Fibroblast of villous mesenchyme (primary cell): ENCODE measurements at places on chromosomes 4 and X. TPM values are rescaled to one million over a fixed set of nuclear protein-coding genes. Genes with fewer than 3 reads are reported as not detected.

- no peak for DNase-seq
Measured at GRCh38 chrX:19747652-19748610, 139.5 kb downstream of the SH3KBP1 start.

The CENPVL2 gene
- total RNA-seq = not detected in 2 replicates

- DNase-seq = no peak
Measured at GRCh38 chr4:24519649-24520048, 64.7 kb downstream of the DHX15 start.

DNA sequence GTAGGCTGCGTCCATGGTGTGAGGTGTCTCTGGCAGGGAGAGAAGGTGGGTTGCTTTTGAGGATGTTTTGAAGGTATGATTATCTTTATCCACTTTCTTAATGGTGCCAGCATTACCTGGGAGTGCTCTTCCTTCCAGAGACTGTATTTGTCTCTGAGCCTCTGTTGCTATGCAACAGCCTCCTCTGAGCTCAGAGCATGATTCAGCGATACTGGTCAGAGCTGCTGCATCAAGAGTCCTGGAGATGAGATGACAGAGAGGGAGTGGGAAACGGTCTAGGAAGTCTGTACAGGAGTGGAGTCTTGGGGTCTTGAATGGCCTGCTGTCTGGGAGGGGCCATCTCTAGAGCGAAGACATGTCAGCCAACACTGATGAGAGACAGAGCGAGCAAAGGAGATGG lies 104.4 kb upstream of the RAB40AL start:
- DNase-seq = peak; percentile 38

- peak; percentile 5 for DNase-seq
Measured at GRCh38 chr4:138775890-138776289, 239.7 kb upstream of the NOCT start.

DNA sequence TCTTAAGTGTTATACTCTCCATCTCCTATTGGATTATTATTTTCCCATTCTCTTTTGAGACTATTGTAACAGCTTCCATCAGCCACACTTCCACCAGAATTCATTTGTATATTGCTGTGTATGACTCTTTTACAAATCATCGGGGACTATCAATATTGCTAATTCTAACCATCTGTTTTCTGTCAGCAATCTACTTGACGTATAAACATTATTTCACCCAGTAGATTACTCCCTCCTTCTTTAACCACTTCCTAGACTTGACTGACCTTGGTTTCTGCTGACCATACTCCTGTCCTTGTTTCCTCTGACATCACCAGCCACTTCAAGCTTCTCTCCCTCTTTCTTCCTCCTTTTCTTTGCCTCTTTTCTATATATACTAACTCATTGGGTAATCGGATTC lies 402.9 kb downstream of the PCDH18 start:
- peak; percentile 11 for DNase-seq

The CT55 gene
- not detected in 2 replicates for total RNA-seq

The IL9R gene
- total RNA-seq = not detected in 2 replicates
